Bronchial epithelial cell (primary cell): ENCODE measurements at places on chromosomes 4 and X. TPM values are rescaled to one million over a fixed set of nuclear protein-coding genes. Genes with fewer than 3 reads are reported as not detected.
A peak's percentile ranks its signal among the peaks of the same experiment; 100 is the strongest.

DNA sequence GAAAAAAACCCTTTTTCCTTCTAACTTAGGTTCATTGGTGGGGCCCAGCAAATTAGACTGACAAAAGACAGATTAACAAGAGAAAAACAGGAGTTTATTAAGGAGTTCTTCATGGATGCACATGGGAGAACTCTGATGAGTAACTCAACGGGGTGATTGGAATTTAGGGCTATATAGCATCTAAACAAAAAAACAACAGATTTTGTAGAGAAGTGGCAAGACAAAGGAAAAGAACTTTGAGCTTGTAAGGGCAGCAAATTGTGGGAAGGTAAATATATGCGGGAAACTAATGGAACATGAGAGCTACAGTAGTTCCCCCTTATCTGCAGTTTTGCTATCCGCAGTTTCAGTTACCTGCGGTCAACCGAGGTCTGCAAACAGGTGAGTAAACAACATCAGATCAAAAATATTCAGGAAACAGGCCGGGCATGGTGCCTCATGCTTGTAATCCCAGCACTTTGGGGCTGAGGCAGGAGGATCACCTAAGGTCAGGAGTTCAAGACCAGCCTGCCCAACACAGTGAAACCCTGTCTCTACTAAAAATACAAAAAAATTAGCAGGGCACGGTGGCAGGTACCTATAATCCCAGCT, 573.6 kb downstream of the ADGRL3 start:
- no peak for DNase-seq

GRCh38 chrX:110346681-110347080, 12.0 kb upstream of the RTL9 start:
- no peak for DNase-seq

DNA sequence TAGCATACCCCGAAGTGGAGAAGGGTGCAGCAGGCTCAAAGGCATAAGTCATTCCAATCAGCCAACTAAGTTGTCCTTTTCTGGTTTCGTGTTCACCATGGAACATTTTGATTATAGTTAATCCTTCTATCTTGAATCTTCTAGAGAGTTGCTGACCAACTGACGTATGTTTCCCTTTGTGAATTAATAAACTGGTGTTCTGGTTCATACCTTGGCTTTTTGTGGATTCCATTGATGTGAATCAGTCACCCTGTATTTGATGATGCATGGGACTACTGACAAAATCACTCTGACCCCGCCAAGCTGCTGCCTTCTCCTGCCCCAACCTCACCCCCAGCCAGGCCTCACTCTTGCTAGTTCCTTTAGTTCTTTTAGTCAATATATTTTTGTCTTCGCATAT, 32.7 kb downstream of the F9 start:
- no peak for DNase-seq

The S100G gene
- not detected in 2 replicates for total RNA-seq

DNA sequence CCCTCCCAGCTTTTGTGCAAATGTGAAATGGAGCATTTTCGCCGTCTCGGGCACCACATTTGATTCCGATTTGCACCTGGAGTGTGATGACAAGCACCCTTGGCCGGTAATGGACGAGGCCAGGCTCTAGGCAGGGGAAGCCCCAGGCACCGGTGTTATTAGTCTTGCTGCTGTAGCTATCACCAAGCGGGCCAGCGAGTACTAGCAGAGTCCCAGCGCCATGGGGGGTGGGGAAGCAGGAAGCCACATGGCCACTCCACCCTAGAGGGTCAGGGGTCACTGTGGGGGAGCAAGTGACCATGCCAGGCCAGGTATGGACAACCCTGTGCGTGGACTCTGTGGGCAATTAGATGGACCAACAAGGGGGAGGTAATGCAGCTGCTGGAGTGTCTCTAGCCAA, 88.8 kb downstream of the CPZ start:
- DNase-seq = no peak

DNA sequence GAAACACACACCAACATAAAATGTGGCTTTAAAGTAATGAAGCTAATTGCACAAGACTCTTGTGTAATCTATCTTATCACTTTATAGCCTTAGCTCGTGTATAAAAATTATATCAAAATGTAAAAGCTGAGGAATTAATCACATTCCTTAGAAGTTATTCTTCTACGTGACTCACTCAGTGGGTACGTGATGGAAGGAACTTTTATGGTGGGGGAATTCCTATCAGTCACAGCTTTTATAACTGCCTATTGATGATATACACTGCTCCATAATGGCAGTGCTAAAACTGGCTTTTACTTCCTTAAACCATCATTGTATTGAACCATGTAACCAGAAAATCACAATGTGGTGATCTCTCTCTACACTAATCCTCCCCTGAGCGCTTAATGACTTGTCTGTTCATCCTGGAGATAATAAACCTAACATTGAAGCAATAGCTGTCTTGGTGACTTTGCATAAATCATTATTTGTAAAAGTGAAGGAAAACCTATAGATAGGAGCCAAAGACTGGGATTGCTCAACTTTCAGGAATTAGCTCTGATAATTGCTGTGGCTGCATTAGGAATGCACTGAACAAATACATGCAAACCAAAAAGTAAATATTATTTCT, 276.7 kb downstream of the GBA3 start:
- DNase-seq = peak; percentile 67

GRCh38 chr4:113481820-113482219, 279.7 kb downstream of the CAMK2D start:
- no peak for DNase-seq

DNA sequence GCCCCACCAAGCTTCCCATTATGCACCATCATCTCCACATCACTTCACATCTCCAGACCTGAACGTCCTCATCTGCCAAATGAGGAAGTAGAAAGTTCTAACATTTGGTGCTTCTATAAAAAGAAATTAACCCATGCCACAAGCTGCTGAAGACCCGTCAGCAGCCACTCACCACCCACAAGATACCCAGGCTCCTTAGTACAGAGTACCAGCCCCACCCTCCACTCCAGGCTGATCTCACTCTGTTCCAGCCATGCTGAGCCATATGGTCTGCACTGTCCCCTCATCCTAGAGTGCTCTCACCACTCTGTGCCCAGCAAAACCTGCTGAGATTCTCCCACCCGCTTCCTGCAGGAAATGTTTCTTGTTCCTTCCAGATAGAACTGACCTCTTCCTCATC, 240.8 kb upstream of the PPARGC1A start:
- no peak for DNase-seq

GRCh38 chrX:118961866-118962560, 12.4 kb upstream of the LONRF3 start:
- DNase-seq = peak; percentile 25

The SRPX2 gene
- total RNA-seq = 9.0 and 31.6 TPM in 2 replicates

DNA sequence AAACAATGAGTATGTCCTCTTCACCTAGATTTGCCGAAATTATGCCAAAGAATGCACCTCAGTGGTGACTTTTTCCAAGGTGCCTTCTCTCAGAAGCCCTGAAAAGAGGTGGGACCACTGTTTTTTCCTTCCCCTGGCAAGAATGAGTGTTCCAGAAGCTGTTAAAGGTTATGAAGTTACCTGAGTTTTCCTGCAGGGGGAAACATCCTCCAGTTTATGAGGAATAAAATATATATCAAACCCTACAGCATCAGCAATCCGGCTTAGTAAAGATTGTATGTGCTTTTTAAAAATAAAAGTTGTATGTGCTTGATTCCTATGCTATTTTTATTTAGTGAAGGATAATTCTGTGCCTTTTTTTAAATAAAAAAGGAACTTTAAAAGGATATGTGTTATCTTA, 73.3 kb downstream of the RBM46 start:
- DNase-seq = peak; percentile 39

The MMRN1 gene
- under 0.01 TPM in 1 of 2 replicates, not detected in the other for total RNA-seq

DNA sequence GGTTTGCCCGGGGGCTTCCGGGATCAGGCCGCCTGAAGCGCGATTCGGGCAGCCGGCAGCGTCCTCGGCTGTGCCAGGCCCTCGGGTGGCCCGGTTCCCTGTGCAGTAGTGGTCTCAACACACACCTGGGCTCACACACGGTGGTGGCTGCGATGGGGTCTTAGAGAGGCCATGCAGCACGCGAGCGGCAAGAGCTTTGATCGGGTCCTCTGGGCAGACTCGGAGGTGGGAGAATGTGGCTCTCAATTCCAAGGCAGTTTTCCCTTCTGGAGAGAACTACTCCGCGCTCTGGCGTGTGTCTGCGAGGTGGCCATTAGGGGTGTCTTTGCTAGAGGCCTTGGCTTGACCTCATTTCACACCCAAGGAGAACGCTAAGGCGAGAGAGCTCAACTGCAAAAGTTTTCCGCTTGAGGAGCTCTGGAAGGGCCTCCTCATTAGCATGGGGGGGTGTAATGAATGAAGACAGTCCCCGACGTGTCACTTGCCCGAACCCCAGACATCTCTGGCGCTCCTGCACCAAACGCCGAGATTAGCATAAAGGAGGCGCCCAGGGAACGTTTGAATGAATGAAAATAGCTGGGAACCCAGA, 771 bp upstream of the RBPJ start:
- DNase-seq = peak; percentile 41

GRCh38 chr4:720111-720860, 14.7 kb downstream of the PCGF3 start:
- DNase-seq = no peak

The GAGE12C gene
- not detected in 2 replicates for total RNA-seq

The MAGEA2 gene
- not detected in 2 replicates for total RNA-seq

DNA sequence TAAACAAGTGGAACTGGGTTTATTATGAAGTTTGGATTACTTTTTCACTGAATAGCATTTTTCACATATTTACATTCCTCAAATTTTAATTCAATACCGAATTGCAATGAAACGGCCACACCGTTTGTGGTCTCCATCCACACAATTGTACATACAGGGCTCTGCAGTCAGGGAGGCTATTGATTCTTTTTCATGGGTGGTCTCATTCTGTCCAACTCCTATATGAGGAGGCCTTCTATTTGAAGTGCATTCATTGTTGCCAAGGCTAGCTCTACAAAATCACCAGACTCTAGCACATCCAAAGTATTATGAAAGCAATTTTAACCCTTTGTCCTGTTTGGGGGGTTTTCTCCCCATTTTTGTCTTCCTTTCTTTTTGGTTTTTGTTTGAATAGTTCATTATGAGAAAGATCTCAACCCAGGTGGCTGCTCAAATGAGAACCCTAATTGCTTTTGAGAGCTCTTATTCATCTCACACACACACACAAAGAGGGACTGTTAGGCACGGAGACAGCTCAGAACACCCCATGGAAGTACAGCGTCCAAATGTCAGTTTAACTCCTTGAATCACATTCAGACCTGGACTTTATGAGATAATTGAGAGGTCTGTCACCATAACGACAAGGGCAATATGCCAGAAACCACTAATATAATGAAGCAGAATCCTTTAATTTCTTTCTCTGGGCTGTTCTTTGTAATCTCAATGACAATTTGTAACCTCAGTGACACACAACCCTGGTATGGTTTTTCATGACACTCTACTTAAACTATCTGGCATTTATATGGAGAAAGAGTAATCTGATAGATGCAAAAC, 79.4 kb downstream of the NLGN4X start:
- DNase-seq = no peak

DNA sequence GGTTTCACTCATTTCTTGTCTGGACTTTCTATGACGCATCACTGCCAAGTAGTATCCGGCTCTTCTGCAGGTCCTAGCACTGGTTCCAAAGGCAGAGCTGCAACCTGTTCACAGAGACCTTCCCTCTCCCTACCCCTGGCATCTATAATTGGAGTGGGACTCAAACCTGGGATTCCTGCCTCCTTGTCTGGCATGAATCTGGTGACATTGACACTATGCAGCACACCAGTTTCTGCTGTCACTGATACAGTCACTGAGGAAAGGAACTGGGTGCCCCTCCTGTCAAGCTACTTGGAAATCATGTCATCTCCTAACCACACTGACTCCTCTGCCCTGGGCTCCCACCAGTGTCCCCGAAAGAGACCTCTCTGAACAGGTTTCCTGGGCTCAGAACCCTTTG, 33.1 kb upstream of the EFNB1 start:
- DNase-seq = no peak

GRCh38 chrX:44022964-44023363, 49.8 kb upstream of the NDP start:
- DNase-seq = no peak

- DNase-seq = no peak
These were observed 111.5 kb downstream of the TAB3 start for GRCh38 chrX:30777575-30777974.

GRCh38 chrX:125175991-125176584, 143.6 kb upstream of the TEX13C start:
- no peak for DNase-seq

GRCh38 chr4:152981278-152981677, 45.2 kb downstream of the FHDC1 start:
- DNase-seq = peak; percentile 74

DNA sequence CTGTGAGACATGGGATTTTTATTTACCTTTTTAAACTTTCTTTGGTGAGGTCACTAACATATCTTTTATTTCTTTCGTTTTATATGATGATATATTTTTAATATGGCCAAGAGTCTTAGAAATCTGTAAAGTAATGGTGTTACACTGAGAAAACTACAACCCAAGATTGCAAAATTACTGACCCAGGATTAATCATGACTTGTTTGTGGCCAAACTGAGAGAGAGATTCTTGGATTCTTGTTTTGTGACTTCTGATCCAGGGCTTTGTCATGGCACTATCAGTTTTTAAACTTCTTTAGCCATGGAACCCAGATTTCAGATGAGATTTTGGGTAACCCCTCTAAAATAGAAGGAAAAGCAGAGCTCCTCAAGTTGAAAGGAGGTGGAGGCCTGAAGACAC, 42.0 kb downstream of the SGMS2 start:
- no peak for DNase-seq

The DMP1 gene
- not detected in 2 replicates for total RNA-seq

The TBC1D1 gene
- total RNA-seq = 30.3 and 47.1 TPM in 2 replicates

DNA sequence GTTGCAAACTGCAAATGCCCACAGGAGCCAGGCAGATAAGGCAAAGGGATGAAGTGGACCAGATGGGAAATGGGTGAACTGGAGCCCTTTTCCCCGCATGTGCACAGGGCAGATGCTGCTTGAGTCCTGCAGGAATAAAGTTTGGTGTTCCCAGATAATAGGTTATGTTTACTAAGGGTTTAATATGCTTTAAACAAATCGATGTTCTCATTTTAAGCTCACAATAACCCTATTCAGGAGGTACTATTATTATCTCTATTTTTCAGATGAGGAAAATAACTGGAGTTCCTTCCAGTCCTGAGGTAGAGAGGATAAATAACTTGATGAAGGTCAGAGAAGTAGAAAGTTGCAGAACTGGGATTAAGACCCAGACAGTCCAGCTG, 77.3 kb downstream of the LRRC66 start:
- DNase-seq = no peak
